Occipital lobe (tissue), 3 donors: ENCODE measurements at places on chromosomes 12 and 14. TPM values are rescaled to one million over a fixed set of nuclear protein-coding genes. Genes with fewer than 3 reads are reported as not detected.

GRCh38 chr12:2832550-2833127 is 2.2 kb downstream of the NRIP2 start:
- DNase-seq, result no peak

GRCh38 chr14:70896981-70897380 is 10.3 kb upstream of the PCNX1 start:
- no peak for DNase-seq

The SMCO2 gene
- total RNA-seq, result 0.78 TPM

GRCh38 chr12:60100160-60100559 is 504.3 kb downstream of the SLC16A7 start:
- no peak for DNase-seq

GRCh38 chr12:79156846-79157463 is 292.4 kb downstream of the SYT1 start:
- DNase-seq, result no peak

The BCL7A gene
- 103 TPM for total RNA-seq

DNA sequence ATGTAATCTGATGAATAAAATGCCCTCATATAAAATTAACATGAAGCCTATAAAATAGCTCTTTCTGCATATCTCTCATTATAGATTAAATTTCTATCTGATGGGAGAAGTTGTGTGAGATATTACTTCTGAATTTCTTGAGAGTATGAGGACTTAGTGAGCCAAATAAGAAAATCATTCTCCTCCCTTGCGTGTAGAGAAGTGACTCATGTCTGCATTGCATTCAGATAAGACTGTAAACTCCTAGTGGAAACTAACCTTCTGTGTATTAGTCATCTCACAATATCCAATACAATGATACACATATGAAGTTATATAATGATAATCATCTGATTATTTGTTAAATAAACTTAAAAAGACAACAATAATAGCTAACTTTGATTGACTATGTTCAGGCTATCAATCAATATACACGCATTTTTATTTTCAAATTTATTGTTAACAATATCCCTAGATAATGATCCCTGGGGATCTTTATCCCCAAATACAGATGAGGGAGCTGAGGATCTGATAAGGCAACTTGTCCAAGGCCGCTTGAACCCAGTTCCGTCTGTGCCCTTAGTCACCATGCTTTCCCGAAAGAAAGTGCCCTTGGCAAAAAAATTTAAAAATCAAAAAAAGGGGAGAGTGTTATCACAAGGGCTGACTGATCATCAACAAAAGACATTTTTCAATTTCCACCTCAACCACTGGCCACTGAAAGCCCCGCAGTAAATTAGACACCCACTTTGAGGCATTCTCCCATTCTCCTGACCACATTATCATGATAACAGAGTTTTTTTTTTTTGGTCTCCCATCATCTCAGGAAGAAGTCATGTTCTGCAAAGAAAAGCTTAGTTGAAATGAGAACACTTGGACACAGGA is 189.2 kb upstream of the RASSF8 start:
- DNase-seq, result no peak

- DNase-seq, result peak; percentile 7
These were observed 335.1 kb downstream of the DUSP6 start for GRCh38 chr12:89016970-89017778.

DNA sequence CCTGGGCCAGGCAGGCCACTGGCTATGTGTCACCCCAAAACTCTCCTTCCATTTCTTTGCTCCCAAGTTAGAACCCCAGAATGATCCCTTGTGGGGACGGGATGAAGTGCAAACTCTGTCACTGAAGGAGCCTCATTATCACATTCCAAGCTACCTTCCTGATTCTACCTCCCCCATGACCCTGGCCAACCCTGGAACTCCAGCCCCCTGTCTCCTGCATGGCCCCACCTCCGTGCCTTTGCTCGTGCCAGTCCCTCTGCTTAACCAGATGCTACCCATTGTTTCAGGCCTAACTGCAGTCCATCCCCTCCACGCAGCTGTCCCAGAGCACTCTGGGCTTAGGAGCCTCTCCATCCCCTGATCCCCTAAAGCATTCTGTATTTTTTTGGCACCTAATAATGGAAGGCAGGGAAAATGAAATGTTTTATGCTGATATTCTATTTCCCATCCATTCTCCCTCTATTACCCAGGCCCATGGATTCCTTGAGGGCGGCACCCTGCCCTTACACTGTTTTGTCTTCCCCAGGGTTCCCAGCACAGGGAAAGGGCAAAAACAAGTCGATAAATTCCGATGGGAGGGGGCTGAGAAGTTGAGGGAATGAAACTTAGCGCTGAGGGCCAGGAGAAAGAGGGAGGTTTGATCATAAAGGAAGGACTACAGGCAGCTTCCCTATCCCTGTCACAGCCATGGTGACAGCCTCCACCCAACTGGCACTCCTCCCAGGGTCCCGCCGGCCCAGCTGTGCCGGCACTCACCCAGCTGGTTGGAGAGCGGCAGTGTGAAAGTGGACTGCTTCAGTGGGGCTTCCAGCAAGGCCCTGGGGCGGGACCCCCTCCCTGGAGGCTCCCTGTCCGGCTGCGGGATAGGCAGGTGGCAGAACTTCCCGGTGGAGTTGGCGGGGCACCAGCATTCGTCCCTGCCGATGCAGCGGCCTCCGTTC is 58.1 kb downstream of the ISCA2 start:
- peak; percentile 13 for DNase-seq

The KRT7 gene
- total RNA-seq, result not detected

The KRT2 gene
- total RNA-seq, result not detected

GRCh38 chr12:128507470-128507869 is 240.5 kb downstream of the TMEM132C start:
- no peak for DNase-seq

- no peak for DNase-seq
These were observed 44.7 kb downstream of the FSCB start for GRCh38 chr14:44462381-44462780.

DNA sequence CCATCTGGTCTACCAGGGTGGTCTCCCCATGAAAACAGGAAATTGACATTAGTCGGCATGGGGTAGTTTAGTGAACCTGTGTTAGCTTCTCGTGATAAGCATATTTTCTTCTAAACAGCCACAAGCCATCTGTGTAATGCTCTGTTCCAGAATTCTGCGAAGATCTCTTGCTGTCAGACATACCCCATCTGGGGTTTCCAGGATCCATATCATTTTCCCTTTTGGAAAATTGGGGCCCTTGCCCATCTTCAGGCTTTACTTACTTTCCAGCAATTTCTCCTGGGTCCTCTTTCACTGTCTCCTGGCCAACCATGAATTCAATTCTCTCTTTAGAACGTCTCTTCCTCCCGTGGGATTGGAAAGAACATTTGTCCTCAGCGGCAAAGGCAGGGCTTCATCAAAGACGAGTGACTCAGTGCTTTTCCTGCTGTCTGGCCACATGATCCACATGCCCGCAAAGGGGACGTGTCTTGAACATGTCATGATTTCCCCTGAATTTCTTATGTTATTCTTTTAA is 21.4 kb upstream of the NCOR2 start:
- DNase-seq, result peak; percentile 11

DNA sequence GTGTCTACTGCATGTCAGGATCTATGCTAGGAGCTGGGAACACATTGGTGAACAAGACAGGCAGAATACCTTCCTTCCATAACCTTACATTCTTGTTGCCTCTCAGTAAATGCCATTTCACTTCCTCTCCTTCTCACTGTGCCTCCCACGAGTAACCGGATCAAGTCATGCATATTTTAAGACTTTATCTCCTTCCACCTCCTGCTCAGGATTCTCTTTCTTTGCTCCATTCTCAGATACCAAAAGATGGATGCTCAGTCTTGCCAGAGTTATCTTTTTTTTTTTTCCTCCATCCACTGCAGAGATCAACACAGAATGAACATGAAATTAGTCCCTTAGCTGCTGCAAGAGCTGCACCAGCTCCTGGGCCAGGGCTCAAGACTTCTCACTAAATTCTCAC is 20.0 kb upstream of the APPL2 start:
- DNase-seq, result no peak

The CRIP2 gene
- total RNA-seq, result 70.2 TPM

- DNase-seq, result no peak
These were observed 670 bp upstream of the BEGAIN start for GRCh38 chr14:100587763-100588411.

- no peak for DNase-seq
These were observed 23.1 kb upstream of the DLK1 start for GRCh38 chr14:100703386-100704220.

The SLC22A17 gene
- 158 TPM for total RNA-seq

The GSC gene
- not detected for total RNA-seq

GRCh38 chr14:62409626-62410300 is 635.5 kb downstream of the KCNH5 start:
- DNase-seq, result no peak

The ADAM21 gene
- 0.16 TPM for total RNA-seq

The IAPP gene
- total RNA-seq, result not detected

- peak; percentile 34 for DNase-seq
These were observed at the start of gene NID2 for GRCh38 chr14:52068615-52069306. NID2 (minus strand) TSS chr14:52069059; CDS start chr14:52068994, 65 bp downstream.

- no peak for DNase-seq
These were observed 41.9 kb downstream of the STX2 start for GRCh38 chr12:130796985-130797686.

- DNase-seq, result no peak
These were observed 284.5 kb downstream of the SEC23A start for GRCh38 chr14:38818555-38818954.

The CPNE6 gene
- total RNA-seq, result 10.8 TPM

The CDCA3 gene
- total RNA-seq, result 3.9 TPM

The MOAP1 gene
- 70.3 TPM for total RNA-seq

- DNase-seq, result no peak
These were observed 19.0 kb upstream of the OVCH1 start for GRCh38 chr12:29516431-29516875.

DNA sequence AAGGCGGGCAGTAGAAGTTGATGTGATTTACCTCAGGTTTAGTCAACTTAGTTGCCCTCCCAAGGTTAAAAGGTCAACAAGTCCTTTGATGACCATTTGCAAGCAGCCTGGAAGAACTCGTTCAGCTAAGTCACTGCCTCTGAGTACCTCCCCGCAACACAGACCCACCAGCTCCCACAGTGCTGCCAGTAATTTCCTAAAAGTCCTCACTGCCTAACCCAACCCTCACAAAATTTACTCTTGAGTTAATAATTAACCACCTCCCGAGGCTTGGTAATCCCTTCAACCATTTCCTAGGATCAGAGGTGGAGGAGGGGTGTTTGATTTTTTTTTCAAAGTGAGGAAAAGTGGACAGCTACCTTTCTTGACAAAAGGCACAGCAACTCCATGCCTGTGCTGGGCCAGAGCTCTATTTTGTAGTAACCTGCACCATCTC is 55.8 kb downstream of the MAP3K9 start:
- no peak for DNase-seq

GRCh38 chr12:127101076-127101475 is 1165.9 kb upstream of the TMEM132C start:
- DNase-seq, result no peak

DNA sequence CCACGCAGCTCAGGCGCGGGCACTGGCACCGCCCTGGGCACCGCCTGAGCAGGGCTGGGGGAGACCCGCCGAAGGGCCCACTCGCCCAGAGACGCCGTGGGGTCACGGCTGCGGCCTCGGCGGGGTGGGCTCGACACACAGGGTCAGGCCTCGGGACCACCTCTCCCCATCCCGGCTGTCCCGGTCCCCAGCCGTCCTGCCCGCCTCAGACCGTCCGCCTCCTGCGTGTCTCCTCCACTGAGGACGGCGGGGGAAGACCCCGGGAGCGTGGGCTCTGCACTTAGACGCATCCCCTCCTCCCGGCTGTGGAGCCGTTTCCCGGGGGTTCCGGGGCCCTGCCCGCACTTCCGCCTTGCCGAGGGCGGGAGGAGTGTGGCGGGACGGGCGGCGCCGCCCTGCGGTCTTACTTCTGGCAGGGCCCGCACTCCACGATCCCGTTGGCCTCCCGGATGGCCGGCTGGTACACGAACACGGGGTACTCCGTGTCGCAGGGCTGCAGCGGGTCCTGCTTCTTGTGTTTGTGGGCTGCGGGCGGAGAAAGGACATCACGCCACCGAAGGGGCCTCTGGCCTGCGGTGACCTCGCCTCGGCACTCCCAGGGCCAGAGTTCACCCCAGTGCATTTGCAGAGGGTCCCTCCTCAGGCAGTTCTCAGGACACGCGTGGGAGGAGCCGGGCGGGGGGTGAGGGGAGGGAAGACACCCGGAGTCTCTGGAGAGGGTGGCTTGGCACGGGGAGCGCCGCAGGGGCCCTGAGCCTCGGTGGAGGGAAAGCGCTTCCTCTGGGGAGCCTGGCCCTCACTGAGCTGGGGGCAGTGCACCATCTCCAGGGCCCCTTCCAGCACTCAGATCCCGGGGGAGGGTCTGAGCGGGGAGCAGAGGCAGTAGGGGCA is 23.1 kb upstream of the LRTM2 start:
- DNase-seq, result no peak

- no peak for DNase-seq
These were observed 47.1 kb upstream of the CDKN3 start for GRCh38 chr14:54349713-54350112.

DNA sequence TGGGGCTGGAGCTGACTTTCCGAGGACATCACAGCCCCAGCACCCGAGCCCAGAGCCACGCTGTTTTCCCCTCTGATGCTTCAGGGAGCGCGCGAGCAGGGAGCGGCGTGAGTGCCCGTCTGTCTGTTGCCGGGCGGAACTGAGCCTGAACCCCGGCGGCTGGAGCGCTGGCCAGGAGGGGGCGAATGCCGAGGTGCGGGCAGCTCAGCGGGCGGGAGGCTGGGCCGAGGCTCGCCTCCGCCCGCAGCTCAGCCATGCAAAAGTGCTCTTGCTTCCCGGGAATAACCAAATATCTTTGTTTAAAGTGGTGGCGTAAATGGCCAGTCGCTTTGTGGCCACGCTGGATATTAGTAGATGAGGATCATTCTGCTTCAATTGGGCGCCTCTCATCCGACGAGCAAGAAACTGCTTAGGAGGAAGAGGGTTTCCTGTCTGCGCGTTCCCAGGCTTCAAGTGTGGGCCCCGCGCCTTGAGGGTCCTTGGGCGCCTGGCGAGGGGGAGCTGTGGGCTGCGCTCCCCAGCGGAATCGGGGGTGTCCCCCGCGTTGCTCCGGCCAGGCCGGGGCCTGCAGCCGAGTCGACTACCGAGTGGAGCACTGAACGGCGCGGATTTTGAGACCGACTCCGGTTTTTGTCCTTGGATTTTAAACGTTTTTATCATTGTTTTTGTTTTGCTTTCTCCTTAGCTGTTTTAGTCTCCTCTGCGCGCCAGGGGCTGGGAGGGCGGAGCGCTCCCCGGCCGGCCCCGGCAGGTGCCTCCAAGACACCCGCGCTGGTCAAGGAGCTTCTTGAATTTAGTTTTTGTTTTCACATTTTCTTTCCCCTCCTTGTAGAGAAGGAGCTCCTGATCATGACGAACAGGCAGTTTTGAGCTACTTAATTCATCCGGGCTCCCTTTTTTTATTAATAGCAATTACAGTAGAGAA is 831 bp upstream of the NKX2-1 start:
- no peak for DNase-seq

DNA sequence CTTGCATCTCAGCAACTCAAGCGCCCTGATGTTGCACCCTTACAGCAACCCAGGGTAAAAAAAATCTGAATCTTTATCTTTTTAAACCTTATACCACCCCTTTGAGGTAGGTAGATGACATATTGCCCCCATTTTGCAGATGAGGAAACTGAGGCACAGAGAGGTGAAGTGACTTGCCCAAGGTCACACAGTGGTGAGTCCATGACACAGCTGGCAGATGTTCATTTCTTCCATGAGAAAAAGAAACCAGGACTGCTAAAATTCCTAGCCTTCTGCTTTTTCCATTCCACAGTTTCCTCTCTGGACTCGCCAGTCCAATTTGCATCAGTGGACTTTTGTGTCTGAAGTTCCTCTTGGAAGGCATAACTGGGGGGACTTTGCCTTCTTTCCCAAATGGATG is 79.3 kb downstream of the IGF1 start:
- no peak for DNase-seq
